ENCODE measurements at places on chromosomes 5 and 9.

GRCh38 chr5:150184006-150184405 lies 5.9 kb upstream of the SLC6A7 start:
- no peak for DNase-seq

DNA sequence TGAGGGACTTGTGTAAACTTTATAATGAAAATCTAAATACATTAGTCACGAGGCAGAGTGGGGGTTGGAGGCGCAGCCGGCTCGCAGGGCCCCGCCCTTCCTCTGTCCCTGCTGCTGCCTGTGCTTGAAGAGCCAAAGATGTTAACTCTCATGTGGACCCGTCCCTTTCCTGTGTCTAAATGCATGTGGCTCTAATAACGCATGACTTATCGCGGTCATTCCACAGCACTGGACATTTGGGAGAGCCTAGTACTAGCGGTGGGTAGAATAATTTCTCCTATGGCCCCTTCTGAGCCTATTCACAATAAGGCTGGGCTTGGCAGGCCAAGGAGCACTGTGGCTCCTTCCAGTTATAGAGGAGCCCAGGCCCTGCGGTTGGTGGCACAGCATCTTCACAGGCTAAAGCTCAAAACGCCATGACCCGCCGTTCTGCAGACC lies 82.3 kb upstream of the SIMC1 start:
- DNase-seq: no peak

DNA sequence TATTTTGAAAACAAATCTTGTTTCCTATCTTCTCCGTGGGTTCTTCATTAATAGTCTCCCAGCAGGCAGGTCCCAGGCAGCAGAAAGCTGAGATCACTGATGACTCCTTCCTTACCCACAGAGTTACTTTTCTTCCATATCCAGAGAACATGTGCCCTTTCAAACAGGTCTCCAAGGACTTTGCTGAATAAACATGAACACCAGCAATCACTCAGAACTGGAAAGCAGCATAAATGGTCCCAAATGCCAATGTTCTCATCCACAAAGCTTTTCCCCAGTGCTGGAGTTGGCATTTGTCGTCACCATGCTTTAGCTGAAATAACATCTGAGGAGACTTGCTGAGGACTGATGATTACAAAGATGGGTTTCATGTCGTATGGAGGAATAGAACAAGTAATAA lies 134.0 kb downstream of the YIPF5 start:
- no peak for DNase-seq

DNA sequence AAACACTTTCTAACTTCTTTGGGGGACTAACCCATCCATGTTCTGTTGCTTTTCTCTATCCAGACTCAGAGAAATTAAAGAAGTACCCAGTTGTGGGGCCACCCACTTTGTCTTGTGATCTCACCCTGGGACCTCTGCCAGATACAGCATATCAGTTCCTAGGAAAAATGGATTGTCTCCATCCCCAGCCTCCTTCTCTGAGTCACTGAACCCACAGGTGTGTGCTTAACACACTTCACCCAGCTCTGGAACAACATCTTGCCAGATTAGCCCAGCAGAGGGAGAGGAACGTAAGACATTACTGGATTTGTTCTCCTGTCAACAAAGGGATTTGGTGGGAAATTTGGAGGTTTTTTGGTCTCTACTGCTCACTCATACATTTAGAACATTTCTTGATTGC lies 19.2 kb downstream of the FAM240B start:
- DNase-seq: no peak

DNA sequence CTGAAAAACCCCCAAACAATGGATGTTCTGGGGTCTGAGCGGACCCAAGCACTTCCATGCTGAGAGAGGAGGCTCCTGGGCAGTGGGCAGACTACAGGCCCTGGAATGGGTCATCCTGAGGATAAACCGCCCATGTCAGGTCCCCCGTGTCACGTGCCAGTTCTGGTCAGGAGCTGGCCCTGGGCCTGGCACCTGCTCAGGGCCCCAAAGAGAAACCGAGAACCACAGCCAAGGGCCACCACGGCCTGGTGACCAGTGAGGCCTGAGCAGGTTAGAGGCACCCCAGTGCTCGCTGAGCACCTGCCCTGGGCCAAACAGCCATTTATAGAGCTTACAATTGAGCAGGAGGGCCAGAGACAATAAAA lies 15.8 kb downstream of the LMAN2 start:
- no peak for DNase-seq

DNA sequence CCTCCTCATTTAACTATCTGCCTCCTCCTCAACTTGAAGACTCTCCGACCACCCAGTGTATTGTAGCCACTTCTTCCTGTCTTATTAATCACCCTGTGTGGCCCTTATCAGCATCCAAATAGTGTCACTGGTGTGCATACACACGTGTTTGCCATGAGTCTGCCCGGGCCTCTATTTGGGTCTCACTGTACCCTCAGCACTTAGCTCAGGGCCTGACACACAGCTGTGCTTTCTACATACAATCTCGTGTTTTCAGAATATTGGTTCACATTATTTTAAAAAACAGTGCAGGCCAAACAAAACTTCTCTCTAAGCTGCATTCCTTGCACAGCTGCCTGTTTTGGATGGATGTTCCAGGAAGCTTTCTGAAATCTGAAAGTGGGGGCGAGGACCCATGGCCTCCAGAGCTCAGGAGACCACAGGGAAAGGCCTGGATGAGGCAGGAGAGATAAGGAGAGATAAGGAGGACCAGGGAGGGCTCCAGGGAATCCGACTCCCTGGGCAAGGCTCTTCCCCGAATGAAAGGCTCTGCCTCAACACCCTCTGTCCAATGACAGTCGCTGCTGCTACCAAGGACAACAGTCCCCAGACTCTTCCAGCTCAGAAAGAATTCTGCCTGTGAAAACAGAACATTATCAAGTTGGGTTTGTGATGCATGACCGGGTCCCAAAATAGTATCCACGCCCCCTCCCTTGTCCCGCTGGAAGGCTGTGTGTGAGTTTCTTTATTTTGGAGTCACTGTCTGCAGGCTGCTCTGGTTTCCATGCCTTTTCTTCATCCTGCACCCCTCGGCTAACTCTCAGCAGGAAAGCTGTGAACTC lies 255.6 kb downstream of the NSG2 start:
- DNase-seq: no peak

DNA sequence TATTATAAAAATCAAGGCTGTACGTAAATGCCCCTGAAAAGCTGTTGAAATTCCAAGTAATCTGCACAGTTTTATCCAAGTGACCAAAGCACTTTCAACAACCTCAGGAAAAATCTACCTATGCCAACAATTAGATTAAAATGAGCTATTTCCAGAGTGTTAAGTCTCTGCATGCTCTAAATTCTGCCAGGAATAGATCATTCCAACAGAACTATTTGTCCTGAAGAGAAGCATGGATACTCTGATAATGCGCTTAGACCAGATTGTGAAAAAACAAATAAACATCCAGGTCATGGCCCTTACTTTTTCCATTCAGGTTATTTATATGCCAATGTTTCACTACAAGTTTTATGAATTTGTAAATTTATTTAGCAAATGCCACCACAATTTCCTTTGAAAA lies 59.1 kb downstream of the PLK2 start:
- DNase-seq: no peak
